ENCODE measurements at places on chromosomes 3 and 15.

GRCh38 chr3:106088304-106088703, 219.5 kb upstream of the CBLB start:
- no peak for DNase-seq

DNA sequence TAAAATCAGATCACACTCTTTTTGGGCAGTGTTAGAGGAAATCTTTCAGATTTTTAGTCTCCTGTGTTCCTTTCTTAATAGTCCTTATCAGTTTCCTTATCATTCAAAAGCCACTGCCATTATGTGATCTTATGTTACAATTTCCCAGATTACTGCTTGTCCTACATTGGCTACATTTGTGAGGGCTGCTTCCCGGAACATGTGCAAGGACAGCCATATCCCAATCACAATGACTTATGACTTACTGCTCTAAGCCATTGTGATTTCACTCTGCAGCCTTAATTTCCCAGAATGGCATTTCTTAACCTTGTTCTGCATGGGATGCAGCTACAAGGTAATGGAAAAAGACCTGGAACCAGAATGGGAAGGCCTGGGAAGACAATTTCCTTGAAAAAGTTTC, 125.1 kb upstream of the PPP2R3A start:
- DNase-seq, result no peak

GRCh38 chr3:111373239-111373638, 168.8 kb upstream of the CD96 start:
- no peak for DNase-seq

- DNase-seq, result peak; percentile 34
These were observed 193.9 kb upstream of the TPM1 start for GRCh38 chr15:62848632-62849050.

DNA sequence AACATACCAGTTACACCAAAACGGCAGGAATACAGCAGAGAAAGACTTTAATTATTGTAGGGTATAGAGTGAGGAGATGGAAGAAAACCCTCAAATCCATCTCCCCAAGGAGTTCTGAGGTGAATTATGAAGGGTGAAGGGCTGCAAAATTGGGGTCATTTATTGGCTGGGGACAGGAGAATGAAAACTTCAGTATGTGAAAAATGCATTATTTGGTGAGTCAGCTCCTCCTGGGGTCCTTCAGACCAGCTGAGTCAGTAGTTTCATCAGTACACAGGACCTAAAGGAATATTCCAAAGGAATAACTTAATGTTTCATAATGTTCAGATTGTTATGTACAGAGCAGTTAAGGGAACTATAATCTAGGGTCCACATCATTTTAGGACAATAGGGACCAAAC, 566.0 kb downstream of the GBE1 start:
- peak; percentile 55 for DNase-seq

GRCh38 chr3:130084436-130084980, 2.9 kb downstream of the ALG1L2 start:
- DNase-seq, result no peak

- DNase-seq, result no peak
These were observed 252.7 kb downstream of the SLC9A9 start for GRCh38 chr3:143595456-143596077.

DNA sequence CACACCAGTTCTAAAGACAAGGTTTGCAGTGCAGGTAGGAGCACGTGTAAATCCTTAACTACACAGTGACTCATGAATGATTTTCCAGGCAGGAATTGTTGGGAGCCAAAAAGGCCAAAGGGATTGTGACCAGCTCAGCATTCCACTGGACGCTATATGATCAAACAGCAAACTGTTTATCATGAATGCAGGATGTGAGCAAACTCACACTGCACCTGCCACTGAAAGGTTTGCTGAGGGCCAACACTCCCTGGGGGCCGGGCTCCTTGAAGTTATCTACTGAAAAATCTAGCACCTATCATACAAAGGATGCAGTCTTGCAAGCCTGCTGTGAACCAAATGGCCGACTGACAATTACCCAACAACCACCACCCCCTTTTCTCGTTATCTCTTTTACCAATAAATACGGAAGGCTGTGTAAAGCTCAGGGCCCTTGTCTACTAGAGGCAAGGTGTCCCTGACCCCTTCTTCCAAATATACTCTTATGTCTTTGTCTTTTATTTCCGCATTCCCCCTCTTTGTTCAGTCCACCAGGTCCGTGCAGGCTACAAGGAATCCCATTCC, 11.5 kb upstream of the DNASE1L3 start:
- no peak for DNase-seq

- DNase-seq, result no peak
These were observed 1.9 kb upstream of the ATP2B2 start for GRCh38 chr3:10507331-10507730.

DNA sequence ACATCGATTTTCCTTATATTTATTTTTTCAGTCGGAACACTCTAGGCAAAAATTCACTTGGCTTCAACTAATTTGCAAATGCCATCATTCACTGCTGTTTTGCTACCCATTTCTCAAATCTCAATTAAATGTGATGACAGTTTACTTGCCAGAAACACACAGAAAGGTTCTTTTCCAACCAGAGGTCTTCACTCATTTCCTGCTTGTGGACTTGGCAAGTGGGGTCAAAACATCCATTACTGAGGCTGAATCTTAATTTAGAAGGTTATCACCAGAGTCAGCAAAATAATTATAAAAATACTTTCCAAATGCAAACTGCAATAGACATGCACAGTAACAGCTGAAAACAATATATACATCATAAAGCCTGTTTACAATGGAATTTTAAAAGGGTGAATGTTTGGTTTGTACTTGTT, 625.4 kb upstream of the TBL1XR1 start:
- DNase-seq, result no peak

DNA sequence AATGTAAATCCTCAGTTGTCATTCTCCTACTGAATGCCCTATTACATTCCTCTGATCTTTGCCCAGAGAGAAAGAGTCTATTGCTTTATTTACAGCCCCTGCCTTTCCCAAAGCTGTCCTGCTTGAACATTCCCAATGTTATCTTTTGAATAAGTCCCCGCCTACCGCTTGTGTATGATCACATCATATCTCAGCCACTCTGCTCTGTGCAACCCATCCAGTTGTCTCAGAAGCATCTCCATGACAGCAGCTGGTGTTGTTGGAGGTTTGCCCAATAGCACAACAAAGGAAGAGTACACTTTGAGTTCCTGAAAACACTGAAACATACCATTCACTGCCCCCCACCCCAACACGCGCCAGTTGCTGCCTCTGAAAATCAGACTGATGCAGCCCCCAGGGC, 22.0 kb upstream of the FAM3D start:
- DNase-seq, result peak; percentile 12

DNA sequence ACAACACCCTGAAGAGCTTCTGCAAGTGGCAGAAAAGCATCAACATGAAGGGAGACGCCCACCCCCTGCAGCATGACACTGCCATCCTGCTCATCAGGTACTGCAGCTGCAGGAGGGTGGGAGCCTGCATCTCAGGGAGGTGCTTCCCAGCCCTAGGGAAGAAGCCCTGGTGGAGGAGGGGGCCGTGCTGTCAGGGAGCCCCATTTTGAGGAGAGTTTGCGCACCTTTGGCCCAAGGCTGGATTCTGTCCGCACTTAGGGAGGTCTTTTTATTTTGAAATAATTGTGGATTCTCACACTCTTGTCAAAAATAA, 42.1 kb downstream of the SAXO2 start:
- DNase-seq, result no peak

GRCh38 chr3:184380185-184380626, 352 bp downstream of the CHRD start:
- DNase-seq, result no peak

- no peak for DNase-seq
These were observed 878.1 kb downstream of the SI start for GRCh38 chr3:164200053-164200823.

- DNase-seq, result no peak
These were observed 544.7 kb downstream of the MECOM start for GRCh38 chr3:169118666-169119370.

DNA sequence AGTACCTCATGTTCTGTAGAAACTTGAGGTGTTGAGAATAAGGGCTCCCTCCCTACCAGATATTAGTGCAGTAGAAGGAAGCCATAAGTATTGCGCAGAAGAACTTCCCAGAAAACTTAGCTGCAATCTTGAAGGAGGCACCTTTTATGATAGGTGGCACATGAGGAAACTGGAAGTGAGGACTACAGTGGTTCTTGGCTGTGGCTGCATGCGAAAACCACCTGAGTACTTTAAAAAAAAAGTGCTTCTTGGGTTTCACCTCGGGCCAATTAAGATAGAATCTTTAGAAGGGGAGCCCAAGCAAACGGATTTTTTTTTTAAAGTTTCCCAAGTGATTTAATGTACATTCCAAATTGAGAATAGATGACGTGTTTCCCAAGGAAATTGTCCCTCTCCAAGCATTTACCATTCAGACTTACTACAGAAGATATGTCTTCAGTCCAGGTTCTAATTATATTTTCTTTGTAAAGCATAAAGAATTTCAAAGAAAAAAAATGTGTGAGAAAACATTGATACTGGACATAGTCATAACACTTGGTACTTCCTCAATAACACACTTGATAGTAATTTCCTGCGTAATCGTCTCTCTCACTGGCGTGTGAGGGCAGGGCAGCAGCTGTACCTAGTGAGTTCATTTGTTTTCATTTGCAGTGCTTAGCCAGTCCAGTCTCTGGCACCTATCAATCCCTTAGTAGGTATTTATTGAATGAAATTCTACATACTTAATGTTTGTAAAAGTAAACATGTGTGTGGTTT, 12.3 kb upstream of the NR1I2 start:
- DNase-seq, result peak; percentile 28

- DNase-seq, result no peak
These were observed 718 bp downstream of the SPG11 start for GRCh38 chr15:44662478-44663409.

GRCh38 chr15:62306851-62307504, 141.9 kb upstream of the C2CD4B start:
- peak; percentile 20 for DNase-seq

- DNase-seq, result no peak
These were observed 1.0 kb upstream of the DLL4 start for GRCh38 chr15:40927873-40928806.

DNA sequence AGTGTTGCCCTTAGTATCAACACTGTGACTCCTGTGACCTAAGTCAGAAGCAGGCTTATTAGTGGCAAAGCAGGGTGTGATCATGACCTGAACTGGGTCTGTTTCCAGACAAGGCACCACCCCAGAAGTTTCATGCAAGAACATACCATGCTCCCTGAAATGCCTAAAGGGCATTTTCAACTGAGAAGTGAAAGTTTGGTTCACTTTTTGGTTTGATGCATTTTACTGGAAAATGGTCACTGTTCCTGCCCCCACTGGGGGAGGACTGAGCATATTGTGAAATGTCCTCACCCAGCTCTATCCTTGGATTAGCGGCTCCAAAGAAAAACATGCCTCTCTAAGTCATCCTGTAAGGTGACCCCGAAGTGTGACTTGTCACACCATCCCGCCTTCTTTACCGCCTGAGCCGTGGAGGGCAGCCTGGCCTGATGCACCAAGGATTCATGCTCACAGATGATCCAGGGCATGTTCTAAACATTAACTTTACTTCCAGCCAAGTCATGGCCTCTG, 3.1 kb upstream of the FAM240A start:
- DNase-seq, result no peak

DNA sequence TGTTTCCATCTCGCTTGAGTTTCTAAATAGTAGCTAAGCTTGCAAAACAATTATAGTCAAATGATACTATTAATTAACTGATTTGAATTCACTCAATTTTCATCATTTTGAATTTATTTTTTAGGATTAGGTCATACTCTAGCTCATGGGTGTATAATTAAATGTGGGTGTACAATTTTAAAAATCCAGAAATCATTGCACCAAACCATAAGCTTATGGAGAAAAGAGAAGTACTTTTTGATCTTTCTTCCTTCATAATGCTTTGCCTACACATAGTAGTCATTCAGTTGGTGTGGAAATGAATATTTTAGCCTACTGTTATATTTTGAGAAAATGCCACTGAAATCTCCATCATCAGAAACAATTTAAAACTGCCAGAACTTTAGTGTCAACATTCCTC, 175.1 kb downstream of the CD47 start:
- no peak for DNase-seq

GRCh38 chr15:29925227-29926082, 103.2 kb upstream of the TJP1 start:
- DNase-seq, result peak; percentile 50

DNA sequence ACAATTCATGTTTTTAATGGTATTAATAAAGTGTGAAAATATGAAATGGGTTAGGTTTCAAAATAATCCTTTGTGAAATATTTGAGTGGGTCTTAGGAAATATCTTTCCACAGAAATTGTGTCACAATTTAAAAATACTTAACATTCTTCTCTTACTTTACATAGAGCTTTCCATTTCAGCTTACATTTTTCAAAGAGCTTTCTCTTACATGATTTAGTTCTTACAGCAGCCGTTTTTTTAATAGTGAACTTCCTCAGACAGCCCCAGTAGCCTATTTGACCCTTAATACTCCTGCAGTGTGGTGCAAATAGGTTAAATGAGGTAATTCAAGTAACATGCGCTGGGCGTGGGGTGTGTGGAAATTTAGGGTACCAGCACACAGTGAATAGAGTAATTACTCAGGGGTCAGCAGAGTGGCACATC, 21.8 kb downstream of the P2RY12 start:
- DNase-seq, result no peak
